Activated T-helper 9 cell treated with anti-CD3 and anti-CD28 coated beads, Interleukin-2, amount 50 U/mL, for 16 hours (primary cell): ENCODE measurements at places on chromosomes 3 and 15.

DNA sequence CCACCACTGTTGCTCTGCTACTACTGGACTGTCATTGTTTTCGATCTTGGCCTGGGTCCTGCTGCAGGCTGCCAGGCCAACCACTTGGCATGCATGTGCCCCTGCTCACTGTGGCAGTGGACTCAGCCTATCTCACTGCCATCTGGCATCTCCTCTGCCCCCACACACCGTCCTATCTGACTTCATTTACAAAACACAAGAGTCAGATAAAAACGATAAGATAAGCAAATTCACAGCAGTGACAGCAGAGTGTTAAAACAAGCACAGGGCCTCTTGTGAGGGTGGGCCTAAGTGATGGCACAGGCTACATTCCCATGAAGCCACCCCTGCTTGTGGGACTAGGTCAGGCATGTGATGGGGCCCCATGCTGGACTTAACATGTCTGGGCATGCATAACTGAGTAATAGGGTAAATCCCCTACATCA, 68.1 kb downstream of the CRYGS start:
- no peak for DNase-seq

DNA sequence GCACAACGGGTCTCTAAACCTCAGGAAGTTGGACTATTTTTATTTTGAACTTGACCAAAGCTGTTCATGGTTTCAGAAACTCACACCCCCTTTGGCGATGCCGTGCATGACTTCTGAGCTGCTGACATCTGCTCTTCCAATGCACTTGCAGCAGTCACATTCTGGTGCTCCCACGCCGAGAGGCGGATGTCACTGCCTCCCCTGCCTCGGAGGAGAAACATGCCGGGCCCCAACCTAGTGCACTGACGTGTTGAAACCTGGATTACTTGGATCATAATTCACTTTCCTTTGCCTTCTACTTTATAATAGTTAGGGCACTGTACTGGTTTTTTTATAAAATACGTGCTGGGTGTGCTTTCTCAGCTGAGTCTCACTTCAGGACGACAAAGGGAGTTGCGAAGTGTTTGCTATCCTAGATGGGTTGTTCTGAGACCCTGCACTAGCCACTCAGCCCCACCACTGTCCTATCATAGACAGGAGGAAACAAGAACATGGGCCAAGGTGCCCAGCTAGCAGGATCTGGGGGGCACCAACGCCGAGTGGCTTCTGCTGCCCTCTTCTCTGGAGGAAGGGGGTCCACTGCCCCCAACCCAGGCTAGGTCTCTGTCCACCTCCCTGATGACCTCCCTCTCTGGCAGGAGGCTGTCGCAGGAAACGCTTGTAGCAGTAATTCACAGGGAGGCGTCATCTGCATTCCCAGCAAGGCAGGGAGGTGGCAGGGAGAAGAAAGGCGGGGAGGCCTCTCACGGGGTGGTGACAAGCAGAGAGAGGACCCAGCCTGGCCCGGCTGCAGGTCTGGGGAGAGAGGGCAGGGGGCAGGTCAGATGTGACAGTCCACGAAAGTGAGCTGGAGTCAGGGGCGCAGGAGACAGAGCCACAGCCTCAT, 158.8 kb upstream of the IQSEC1 start:
- no peak for DNase-seq

GRCh38 chr3:158100681-158101080, 5.5 kb downstream of the SHOX2 start:
- no peak for DNase-seq

DNA sequence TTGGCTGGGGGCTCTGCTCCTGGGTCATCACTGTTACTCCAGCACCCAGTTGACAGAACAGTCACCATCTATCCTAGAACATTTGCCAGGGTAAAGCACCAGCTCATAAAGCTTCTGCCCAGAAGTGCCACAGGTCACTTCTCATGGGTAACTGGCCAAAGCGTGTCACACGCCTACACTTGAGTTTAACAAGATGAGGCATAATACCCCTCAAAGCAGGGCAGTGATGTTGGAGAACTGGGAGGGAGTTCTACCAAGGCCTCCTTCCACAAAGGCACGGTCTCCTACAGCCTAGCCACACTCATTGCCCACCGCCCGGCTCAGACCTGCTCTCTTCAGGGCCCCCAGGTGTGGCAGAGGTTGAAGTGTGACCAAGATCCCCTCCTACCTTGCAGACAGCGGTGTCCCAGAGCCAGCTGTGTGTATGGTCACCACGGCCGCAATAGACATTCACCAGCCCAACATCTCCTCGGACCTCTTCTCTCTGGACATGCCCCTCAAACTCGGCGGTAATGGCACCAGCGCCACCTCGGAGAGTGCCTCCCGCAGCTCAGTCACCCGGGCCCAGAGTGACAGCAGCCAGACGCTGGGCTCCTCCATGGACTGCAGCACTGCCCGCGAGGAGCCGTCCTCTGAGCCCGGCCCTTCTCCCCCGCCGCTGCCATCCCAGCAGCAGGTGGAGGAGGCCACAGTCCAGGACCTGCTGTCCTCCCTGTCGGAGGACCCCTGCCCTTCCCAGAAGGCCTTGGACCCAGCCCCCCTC, 107.7 kb downstream of the ETFA start:
- no peak for DNase-seq

- no peak for DNase-seq
Measured at GRCh38 chr3:49460188-49460890, 9.7 kb upstream of the DAG1 start.

DNA sequence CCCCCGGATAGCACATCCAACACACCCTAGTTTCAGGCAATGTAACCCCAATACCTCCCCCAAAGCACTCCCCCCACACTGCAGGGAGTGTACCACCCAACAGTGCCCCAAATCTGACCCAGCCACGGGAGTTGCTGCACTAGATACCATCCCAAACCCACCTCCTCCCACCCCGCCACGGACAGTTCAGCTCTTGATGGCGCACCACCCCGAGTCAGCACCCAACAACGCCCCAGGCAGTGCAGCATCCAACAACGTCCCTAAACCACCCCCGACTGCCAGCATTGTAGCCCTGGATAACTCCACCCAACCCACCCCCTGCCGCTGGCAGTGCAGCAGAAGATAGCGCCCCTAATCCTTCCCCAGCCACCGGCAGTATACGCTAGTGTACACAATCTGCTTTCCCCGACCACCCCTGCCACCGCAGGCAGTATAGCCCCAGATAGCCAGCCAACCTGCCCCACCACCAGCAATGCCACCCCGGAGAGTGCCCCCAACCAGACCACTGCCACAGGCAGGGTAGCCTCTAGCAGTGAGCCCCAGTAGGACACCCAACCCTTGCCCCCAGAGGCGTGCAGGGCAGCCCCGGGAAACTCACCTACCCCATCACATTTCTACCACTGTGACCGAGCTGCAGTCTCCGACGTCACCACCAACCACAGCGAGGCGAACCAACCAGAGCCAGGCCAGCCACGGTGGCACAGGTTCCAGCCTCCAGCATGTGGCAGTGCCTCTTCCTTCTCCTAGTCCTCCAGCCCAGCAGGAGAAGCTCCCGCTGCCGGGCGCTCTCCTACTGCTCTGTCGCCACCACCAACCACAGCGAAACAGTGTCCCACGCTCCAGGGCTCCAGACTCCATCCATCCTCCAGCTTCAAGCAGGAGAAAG, 178.1 kb downstream of the POTEB3 start:
- no peak for DNase-seq

DNA sequence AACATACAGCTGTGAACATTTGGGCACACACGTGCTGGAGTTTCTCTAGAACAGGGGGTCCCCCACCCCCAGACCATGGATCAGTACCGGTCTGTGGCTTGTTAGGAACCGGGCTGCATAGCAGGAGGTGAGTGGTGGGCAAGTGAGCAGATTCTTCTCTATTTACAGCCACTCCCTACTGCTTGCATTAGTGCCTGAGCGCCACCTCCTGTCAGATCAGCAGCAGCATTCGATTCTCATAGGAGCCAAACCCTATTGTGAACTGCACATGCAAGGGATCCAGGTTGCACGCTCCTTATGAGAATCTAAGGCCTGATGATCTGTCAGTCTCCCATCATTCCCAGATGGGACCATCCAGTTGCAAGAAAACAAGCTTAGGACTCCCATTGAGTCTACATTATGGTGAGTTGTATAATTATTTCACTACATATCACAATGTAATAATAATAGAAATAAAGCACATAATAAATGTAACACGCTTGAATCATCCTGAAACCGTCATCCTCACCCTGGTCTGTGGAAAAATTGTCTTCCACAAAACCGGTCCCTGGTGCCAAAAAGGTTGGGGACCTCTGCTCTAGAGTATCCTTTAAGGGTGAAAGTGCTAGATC, 25.8 kb downstream of the CHRM5 start:
- DNase-seq = no peak

DNA sequence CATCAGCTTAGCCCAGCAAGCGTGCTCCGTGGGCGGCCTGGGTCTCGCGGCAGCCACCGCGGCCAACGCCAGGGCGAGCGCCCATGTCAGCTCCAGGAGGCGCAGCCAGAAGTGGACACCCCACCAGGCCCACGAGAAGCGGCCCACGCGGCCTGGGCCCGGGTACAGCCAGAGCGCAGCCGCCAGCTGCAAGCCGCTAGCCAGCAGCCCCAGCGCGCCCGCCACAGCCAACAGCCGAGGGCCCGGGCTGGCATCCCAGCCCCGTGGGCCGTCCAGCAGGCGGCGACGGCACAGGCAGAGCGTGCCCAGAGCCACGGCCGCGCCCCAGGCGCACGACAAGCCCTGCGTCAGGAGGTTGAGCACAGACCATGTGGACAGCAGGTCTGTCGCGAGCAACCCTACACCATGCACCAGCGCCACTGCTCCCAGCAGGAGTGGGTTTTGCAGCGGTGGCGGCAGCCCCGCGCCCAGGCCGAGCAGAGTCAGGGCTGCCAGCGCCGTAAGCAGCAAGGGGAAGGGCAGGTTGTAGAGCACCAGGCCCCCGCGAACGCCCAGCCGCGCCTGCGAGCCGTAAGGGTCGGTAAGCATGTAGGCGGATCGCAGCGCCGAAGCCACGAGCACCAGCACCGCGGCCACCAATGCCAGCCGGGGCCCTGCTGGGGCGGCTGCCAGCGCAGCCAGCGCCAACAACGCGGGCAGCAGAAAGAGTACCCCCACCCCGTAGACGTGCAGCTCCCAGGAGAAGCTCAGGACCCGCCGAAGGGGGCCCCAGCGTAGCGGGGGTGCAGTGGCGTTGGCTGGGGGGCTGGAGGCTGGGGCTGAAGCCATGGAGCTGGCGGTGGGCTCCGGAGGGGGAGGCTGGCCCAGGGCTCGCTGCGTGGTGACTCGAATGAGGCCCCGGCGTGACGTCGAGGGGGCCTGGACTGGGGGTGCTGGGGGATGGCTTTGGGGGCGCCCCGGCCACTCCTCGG, 4.9 kb downstream of the PRRT3 start:
- no peak for DNase-seq

DNA sequence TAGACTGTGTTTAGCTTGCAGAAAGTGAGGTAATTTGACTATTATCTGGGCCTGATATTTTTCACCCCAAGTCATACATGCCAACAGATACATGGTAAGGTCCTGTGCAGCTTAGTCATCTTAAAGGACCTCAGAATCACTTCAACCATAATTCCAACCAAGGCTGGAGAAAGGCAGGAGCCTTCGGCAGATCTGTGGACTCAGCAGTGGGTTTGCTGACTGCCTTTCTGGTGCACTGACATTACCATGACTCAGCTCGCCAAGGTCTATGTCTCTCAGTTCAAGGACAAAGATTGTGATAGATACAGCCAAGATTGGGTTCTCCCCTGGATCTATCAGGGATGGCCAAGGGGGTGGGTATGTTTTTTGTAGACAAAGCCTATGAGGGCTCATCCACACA, 32.7 kb downstream of the LYZL4 start:
- no peak for DNase-seq

DNA sequence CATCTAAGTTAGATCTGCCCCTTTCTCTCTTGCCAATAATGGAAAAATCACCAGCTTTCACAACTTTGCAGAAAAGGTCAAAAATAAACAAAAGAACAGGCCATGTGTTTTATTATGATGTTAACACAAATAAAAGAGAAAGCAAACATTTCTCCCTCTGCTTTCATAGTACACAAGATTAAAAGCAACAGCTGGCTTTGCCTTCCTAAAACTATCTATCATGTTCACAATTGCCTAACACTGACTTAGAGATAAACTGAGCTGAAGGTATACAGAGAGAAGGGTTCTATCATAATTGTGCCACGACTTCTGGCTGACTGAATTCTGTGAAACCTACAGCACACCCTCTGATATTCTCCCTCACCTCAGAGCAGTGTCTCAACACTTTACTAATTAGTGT, 29.4 kb downstream of the AADAC start:
- no peak for DNase-seq

GRCh38 chr3:49351521-49352011, 6.6 kb downstream of the GPX1 start:
- DNase-seq = no peak

GRCh38 chr3:169980055-169980454, 13.4 kb downstream of the SEC62 start:
- no peak for DNase-seq

DNA sequence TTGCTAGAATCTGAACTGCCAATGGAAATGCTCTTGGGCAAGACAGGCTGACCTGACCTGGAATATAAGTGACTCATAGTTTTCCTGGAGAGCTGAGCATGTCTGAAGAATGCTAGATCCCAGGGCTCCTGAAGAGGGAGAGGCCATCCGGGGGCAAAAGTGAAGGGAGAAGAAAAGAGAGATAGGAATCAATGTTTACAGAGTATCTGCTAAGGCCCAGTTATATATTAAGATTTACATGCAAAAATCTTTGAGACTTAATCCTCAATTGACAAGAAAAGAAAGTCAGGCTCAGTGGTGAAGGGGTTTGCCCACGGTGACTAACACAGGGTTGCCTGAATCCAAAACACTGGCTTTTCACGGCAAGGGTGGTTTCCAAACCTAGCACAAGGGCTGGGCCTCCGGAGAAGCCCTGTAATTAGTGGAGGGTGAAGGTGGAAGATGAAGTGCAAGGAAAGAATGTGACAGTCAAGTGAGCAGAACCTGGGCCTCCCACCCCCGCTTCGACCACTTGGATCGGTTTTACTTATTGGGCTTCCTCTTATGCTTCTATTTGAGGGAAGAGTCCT, 91.7 kb upstream of the FGF12 start:
- peak; percentile 41 for DNase-seq

DNA sequence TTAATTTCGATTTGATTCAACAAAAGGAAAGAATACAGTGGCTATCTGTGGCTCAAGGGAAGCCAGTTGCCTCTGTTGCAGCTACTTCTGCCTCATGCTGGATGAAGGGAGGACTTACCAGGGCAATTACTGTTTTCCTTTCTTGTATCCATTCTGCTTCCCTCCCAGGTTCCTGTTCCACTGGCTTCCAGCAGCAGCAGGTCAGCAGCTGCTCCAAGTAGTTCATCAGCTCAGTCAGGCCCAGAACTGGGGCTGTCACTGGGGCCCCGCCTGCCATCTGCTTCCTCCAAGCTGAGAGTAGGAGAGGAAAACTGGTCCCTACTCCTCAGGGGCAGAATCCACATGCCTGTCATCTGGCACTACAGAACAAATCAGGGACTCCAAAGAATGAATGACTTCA, 48.6 kb upstream of the ULK4 start:
- DNase-seq = no peak

- DNase-seq = no peak
Measured at GRCh38 chr3:10984371-10984896, 8.1 kb upstream of the SLC6A1 start.

DNA sequence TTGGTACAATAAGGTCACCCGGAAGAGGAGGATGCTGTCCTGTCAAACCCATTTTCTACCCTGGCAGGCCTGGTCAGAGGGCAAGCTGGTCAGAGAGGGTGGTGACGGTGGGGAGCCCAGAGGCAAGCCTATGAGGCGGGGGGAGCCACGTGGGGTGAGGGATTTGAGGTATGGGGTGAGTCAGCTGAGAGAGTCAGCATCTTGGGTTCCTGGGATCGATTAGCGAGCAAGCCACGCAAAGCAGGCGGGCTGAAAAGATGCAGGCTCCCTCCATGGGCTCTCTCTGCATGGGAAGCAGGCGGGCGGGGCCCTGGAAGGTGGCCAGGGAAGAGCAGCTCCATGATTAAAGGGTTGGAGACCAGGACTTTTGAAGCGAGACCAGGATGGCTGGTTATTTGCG, 48.1 kb downstream of the MAGEF1 start:
- DNase-seq = no peak
